Stimulated activated CD4-positive, alpha-beta T cell treated with anti-CD3 and anti-CD28 coated beads, Interleukin-1b, Interleukin-23, amount 100 ng/mL, for 48 hours (primary cell): ENCODE measurements at places on chromosomes 1 and 21.

- no peak for DNase-seq
Observed at GRCh38 chr1:155871390-155871789, 12.0 kb downstream of the SYT11 start.

- no peak for DNase-seq
Observed at GRCh38 chr1:185526344-185527307, 207.6 kb upstream of the HMCN1 start.

- DNase-seq: no peak
Observed at GRCh38 chr1:201311356-201312011, 28.2 kb downstream of the PKP1 start.

DNA sequence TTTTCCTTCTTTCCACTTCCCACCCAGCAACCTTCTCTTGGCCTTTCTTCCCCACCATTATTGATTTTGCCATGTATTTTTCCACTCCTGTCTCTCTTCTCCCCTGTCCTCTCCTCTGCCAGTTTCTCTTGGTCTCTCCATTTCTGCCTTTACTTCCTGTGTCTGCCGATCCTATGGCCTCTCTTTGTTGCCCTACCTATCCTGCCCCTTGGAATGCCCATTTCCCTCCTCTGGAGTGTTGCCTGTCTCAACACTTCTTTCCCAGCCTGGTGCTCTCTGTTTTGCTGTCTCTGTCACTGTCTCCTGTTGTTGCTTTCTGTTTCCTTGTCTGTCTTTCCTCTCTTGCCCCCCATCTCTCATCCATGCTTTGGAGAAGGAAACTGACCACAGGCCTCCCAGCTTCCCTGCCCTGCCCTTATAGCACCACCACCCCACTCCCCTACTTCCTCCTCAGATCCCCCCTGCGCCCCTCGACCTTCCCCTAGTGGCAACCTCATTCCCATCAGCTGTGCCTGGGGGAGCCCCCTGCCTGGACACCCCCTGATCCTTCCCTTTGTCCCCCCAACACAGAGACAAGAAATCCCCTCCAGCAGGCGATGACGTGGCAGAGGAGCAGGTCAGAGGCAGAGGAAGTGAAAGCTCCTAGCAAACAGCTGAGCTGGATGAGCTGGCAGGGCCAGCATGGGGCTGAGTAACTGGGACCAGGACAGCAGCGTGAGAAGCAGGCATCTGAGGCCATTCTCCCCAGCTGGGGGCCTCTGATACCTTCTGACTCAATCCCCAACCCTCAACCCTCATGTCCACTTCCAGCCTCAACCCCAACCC, 6.6 kb upstream of the ETV3L start:
- DNase-seq: peak; percentile 56

DNA sequence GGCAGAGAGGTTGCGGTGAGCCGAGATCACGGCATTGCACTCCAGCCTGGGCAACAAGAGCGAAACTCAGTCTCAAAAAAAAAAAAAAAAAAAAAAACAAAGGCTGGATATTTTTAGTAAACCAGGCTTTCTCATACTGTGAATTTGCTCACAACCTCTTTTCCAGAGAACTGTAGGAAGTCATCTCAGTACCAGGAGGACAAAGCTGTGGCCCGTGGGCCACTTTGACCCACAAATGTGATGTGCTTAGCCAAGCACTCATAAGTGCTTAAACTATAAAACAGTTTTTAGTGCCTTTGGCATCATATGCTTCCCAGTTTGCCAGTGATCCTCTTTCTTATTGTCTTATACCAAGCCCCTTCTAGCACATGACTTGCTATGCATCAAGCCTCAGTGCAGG, 46.5 kb downstream of the RNF11 start:
- no peak for DNase-seq

DNA sequence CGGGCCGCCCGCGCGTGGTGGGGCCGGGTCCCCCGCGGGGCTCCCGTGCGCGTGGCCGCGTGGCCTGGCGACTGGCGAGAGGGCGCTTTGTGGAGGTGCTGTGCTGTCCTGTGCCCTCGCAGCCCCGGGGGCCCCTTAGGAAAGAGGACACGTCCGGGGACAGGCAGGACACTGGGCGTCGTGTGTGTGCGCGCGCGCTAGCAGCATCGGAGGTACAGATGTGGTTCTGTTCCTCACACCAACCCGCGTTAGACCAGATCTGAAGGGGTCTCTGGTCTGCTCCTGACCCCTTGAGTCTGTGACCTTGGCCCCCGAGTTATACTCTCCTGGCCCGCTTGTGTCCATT, 489 bp downstream of the ACTN2 start:
- peak; percentile 5 for DNase-seq

DNA sequence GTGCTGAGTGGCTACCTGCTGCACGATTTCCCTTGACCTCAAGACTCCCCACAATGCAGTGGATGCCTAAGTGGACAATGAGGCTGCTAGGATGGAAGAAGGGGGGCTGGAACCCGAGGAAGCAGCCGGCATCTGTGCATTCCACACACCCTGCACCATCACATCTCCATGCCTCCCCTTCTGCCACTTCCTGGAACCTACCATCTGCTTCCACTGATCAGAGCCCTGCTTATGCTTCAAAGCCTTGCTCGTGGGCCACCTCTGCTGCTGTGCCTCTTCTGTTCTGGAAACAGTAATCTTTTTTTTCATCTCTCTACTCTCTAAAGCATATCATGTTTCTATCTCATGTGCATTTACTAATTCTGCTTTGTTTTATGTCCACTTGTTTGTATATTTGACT, 66.2 kb upstream of the WDR26 start:
- DNase-seq: no peak

DNA sequence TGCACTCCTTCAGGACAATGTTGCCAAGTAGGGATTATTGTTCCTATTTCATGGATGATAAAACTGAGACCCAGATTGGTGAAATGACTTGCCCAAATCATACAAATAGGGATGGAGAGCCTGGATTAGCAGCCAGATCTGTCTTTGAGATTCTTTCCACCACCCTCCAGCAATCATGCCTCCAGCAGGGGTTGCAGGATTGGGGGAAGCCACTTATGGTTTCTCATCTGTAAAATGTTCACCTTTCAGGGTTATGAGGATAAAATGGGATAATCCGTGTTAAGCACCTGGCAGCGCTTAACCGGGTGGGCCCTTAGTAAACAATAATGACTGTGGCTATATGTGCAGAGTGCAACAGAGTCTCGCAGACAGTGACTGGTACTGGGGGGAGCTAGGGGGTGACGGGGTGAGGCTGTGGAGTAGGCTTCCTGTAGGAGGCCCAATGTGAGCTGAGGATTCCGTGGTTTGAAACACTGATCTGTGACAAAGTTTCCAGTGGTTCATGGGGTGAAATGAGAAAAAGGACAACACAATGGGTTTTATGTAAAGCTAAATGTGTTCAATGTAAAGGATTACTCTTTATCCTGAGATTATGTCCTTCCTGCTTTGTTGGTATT, 33.7 kb upstream of the FOXO6 start:
- DNase-seq: no peak

GRCh38 chr1:31955917-31956736, 18.0 kb upstream of the PTP4A2 start:
- peak; percentile 91 for DNase-seq
